ENCODE measurements at places on chromosomes 5 and 9.

DNA sequence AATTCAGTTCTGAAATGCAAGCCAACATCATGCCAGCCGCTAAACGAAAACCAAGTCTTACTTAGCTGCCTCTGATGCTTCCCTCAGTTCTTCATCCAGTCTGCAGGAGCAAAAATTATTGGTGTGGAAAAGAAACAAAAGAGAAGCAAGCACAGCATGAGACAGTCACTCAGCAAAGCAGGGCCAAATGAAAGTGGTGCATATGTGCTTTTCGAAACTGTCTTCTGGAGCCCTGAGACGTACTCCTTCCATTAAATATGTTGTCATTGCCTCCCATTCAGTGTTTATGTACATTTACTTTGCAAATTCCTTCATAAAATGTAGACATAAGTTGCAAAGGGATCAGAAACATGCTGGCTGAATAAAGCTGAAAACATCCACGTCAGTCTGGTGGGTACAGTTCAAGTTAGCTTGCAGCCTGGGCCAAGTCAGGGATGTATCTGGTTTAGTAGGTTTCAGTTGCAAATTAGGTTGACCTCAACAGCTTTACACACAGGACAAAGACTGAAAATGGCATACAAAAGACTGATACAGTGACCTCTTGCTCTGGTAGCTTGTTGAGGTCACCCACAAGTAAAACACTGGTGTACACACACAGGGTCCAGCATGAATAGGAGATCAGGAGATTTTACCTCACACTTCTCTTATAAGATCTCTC, 139.7 kb upstream of the PCA3 start:
- DNase-seq: no peak

GRCh38 chr9:27019589-27019988, 14.1 kb upstream of the LRRC19 start:
- no peak for DNase-seq

DNA sequence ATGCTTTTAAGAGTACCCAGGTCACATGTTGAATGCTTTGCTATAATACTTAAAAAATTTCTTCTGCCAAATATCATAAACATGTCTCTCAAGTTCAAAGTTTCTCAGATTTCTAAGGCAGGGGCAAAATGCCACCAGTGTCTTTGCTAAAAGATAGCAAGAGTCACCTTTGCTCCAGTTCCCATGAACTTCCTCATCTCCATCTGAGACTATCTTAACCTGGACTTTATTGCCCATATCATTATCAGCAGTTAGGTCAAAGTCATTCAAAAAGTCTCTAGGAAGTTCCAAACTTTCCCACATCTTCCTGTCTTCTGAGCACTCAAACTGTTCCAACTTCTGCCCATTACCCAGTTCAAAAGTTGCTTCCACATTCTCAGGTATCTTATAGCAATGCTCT, 307.6 kb upstream of the TNC start:
- no peak for DNase-seq

- no peak for DNase-seq
Measured at GRCh38 chr5:83418356-83419321, 52.9 kb upstream of the VCAN start.

GRCh38 chr5:139156814-139157213, 41.4 kb downstream of the SIL1 start:
- no peak for DNase-seq

GRCh38 chr5:4054092-4054491, 458.5 kb downstream of the IRX1 start:
- no peak for DNase-seq

DNA sequence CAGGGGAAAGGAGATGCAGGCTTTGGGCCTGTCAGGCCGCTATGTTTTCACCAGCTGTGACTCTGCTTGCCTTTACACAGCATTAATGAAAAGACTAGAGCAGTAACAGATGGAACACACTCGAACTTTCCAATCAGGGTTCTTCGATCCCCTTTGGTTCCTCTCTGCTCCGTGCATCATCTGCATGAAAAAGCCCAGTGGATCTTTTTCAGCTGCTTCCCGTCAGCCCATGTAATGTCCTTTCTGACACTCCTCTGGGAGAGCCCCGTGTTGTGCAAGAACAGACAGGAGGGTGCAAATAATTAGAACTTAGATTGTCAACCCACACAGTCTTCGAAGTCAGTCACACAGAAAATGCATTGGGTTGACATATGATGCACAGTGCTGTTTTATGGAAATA, 448.9 kb upstream of the ZNF462 start:
- no peak for DNase-seq

DNA sequence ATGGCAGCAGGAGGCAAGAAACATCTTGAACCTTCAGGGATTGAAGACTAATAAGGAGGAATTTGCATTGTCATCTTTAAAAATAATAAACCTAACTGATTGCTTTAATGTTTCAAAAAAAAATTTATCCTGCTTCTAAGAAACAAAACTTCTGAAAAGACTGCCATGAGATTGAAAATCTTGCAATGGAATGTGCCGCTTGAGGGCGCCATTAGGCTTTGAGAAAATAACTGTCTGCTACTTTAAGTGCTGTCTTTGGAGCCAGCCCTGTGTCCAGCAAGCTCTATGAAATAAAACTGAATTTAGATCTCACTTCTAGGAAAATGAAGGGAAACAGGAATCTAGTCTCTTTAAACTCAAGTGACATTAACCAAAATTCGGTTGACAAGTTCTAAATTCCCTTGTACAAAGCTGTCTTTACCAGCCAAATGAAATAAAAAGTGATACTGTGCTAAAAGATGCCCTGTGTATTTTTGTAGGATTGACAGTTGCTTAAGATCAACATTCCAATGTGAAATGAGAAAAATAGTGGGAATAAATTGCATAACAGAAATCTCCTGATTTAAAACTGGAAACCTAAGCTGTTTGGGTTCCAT, 79.4 kb downstream of the ESM1 start:
- peak; percentile 63 for DNase-seq

GRCh38 chr5:171137768-171138525, 171.1 kb upstream of the TLX3 start:
- no peak for DNase-seq

DNA sequence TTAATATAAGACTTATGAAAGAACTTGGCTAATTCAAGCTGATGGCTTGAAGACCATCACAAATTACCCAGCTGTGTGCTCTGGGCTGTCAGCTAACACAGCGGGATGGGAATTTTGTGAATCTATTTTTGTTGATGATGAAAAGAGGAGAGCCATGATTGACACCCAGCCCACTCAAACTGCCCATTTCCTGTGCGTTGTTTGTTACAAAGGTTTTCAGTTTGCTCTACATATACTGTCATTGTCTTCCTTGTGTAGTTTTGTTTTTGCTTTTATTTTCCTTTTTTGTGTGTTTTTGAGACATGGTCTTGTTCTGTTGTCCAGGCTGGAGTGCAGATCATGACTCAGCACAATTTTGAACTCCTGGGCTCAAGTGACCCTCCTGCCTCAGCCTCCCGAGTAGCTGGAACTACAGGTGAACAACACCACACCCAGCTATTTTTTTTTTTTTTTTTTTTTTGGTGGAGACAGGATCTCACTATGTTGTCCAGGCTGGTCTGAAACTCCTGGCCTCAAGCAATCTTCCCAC, 400.3 kb downstream of the ICE1 start:
- DNase-seq: no peak

GRCh38 chr5:42889311-42889933, 77.7 kb upstream of the SELENOP start:
- DNase-seq: peak; percentile 39

DNA sequence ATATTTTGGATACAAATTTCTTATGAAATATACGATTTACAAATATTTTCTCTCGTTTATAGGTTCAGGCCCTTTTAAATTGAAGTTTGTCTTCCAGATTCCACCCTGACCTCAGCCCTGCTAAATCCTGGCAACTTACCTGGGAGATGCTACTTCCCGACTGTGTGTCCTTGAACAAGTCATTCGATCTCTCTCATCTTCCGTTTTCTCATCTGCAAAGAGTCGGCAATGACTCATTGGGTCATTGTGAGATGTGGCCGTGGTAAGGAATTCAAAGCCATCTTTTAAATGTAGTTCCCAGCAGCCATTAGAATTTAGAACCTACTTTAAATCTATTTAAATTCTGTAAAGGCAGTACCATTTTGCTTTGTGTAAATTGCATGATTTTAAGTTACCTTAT, 72.5 kb downstream of the LHX2 start:
- DNase-seq: no peak

- no peak for DNase-seq
Measured at GRCh38 chr9:36543916-36544315, 28.8 kb upstream of the MELK start.

- DNase-seq: no peak
Measured at GRCh38 chr9:91044354-91044753, 242.7 kb downstream of the SYK start.

- no peak for DNase-seq
Measured at GRCh38 chr9:127241354-127241753, 23.2 kb upstream of the GARNL3 start.

- no peak for DNase-seq
Measured at GRCh38 chr9:107606149-107606790, 116.7 kb upstream of the KLF4 start.

DNA sequence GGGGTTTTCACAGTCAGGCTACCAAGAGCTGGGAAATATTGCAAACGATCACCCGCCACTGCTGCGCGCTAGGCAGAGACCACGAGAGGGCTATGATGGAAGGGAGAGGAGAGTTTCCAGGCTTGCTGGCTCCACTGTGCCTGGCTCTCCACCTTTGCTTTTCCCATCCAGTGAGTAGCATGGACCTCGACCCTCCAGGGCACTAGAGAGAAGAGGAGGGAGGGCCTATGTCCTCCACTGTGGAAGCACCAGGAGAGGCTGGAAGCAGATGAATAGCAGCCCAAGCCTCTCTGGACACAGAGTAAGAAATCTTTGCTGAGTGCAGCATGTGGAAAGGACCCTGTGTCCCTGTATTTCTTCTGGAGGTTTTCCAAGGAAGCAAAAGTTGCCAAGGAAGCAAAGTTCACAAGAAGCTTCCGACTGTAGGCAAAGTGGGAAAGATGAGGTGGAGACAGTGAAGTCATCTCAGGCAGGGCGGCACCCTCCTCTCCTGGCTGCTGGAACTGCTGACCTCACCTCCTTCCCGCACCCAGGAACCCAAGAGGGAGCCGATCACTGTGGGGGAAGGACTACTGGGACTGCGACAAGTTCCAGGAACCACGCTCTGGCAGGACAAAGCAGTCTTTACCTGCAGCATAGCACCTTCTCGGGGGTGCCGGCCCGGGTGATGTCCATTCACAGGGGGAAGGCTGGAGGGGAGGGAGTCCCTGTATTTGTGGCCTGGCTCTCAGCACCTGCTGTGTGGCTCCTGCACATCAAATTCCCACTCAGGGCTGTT, 79.6 kb downstream of the CSNK1A1 start:
- DNase-seq: no peak

DNA sequence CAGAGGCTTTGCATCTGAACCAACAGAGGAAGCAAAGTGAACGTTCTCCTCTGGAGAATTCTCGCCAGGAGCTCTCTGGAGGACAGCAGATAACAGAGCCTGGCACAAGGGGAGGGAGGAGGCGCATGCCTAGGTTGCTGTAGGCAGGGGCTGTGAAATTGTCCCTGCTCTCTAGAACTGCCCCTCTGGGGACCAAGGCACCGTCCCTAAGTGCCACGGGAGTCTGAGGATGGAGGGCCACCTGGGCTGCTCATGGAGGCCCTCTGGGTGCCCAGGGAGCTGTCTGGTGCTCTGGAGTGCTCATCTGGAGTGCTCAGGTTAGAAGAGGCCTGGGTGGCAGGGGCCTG, 77.6 kb downstream of the CACNA1B start:
- no peak for DNase-seq

DNA sequence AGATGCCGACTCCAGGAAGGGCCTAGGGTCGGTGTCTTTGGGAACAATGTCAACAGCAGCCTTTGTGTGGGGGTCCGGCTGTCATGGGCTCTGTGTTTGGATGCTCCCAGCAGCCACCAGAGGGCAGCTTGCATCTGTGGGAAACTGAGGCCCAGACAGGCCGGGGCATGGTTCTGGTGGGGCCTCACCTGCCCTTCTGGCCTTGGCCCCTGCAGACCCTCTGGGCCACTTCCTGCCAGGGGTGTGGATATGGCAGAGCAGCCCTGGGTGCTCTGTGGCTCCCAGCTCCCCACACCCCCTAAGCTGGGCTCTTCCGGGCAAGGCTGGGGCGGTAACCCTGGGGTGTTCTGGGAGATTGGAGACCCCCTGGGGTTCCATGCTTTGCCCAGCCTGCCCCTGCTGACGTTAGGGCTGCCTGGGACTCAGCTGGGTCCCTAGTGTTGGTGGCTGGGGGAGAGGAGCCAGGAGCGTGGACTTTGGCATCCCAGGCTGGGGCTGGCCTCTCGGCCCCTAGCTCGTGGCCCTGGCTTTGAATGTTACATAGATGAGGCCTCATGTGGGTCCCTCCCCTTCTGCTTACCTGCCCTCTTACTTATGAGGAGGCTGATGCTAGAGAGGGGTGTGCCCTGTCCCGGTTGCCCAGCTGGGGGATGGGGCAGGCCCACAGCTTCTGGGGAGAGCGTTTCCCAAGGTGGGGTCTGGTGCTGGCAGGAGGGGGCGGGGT, 38.3 kb downstream of the RXRA start:
- DNase-seq: no peak

- DNase-seq: no peak
Measured at GRCh38 chr5:116982035-116982434, 407.4 kb upstream of the SEMA6A start.

- no peak for DNase-seq
Measured at GRCh38 chr9:5429873-5430564, 7.7 kb downstream of the PLGRKT start.
